ENCODE measurements at places on chromosomes 5 and 9.

GRCh38 chr5:119071561-119071995 is 691 bp downstream of the DMXL1 start:
- peak; percentile 7 for DNase-seq

DNA sequence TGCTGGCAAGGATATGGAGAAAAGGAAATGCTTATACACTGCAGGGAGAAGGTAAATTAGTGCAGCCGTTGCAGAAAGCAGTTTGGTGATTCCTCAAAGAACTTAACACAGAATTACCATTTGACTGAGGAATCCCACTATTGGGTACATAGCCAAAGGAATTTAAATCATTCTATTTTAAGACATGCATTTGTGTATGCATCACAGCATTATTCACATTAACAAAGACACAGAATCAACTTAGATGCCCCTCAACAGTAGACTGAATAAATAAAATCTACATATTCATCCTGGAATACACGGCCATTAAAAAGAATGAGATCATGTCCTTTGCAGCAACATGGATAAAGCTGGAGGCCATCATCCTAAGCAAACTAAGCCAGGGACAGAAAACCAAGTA is 510.1 kb upstream of the CDH9 start:
- peak; percentile 5 for DNase-seq

GRCh38 chr9:111161015-111161415 is 122.7 kb upstream of the LPAR1 start:
- DNase-seq, result peak; percentile 82

DNA sequence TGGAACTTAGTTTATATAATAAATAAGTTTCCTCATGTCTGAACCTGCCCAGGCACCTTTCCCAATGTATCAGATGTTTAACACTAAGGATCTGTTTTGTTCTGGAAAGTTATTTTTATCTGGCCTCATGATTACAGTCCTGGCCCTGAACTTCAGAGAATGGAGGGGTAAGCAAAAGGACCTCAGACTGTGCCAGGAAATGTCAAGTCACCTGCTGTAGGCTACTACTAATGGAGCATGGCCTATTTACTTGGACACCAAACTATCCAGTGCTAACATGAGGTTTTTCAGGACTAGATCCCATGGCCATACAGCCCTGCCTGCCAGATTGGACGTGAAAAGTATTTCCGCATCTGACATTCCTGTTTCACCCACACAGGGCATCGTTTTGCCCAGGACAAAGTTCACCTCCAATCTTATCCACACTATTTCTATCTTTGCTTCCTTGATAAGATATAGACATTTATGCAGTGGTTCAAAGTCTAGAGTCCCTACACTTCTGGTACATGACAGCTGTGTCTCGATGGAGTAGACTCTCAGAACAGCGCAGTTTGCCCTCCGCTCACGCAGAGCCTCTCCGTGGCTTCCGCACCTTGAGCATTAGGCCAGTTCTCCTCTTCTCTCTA is at the start of gene BTNL8:
TSS of gene BTNL8 (plus strand) at position 539 of the 626 bp plus-strand sequence. CDS start 152 bp downstream, outside the sequence.
- no peak for DNase-seq

DNA sequence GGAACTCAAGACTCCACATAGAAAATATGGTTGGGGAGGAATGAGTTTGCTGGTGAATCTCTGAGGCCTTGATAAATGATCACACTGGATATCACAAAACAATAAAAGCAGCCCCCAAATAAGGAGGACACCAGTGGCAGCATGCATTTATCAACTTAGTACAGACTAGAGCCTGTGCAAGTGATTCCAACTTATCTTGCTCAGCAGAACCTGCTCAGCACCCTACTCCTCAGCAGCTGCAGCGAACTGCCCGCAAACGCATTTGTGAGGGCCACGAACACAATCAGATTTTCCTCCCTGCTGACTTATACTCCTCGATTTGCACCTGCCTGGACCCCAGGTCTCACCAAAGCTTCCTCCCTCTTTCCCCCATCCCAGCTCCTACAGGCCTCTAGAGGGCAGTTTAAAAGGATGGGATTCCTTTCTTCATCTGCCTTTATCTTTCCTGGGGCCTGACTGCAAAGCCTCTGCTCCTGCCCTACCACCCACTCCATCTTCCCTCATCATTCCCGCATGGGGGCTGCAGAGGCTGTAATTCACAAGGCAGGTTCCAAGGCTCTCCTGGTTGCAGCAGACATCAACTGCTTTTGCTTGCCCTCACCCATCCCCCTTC is 41.2 kb downstream of the ANKS6 start:
- no peak for DNase-seq

DNA sequence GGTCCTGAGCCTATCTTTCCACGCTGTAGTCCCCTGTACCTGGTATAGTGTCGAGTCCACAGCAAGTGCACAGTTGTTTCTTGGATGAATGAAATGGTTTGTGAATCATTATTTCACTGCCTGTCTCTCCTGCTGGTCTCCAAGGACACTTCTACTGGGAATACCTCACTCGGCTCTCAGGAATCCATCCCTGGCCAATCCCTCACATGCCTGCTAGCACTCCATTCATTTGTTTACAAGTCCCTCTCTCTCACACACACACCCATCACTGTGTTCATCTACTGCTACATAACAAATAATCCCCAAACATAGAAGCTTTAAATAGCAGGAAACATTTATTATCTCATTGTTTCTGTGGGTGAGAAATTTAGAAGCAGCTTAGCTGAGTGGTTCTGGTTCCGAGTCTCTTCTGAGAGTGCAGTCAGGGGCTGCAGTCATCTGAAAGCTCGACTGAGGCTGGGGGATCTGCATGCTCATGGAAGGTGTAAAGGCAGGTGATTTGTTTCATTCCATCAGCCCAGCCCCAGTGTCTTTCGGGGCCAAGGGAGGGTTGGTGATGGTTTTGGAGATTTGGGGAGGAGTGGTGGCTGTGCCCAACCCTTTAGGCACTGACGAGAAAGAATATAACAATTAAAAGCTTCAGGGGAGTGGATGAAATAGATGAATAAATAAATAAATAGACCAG is 132.7 kb upstream of the IER5L start:
- no peak for DNase-seq

GRCh38 chr9:33125871-33126823 is 41.0 kb downstream of the B4GALT1 start:
- DNase-seq, result peak; percentile 40

DNA sequence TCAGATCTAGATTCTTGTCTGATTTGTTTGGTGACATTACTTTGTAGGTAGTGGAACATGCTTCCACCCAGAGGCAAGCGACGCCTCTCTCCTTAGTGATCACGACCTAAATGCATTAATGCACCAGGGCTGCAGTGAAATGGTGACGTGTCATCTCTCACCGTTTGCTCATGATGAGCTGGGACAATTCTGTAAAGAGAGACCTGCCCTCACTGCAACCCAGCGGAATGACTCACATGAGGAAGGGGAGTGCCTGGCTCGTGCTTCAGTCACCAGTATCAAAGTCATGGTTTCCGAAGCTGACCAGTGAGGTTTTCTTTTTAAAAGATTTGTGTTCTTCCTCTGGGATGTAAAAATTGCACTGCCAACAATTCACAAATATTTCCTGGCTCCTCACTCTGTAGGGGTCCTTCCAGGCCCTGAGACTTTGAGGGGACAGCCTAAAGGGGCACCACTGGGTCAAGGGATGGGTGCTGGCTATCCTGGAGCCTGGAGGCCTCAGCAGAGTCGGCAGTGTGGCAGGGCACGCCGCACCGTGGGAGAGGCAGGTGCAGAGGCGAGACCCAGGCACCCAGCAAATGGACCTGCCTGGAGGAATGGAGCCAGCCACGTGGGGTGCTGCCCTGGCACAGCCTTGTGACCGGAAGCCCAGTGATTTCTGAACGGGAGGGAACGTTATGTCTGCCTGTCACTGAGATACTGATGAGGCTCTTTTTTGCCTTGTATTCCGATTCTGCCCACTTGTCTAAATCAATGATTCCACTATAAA is 17.3 kb downstream of the QSOX2 start:
- DNase-seq, result peak; percentile 84

- no peak for DNase-seq
Measured at GRCh38 chr5:145068721-145069120, 766.4 kb downstream of the PRELID2 start.

- peak; percentile 49 for DNase-seq
Measured at GRCh38 chr5:93915142-93915553, 173.7 kb upstream of the POU5F2 start.

GRCh38 chr5:42756606-42757601 is at the start of gene CCDC152:
Gene CCDC152 (plus strand): TSS chr5:42756818. CDS start chr5:42759122, 2,304 bp downstream.
- peak; percentile 71 for DNase-seq

GRCh38 chr9:106286249-106286648 is 576.7 kb upstream of the ZNF462 start:
- DNase-seq, result peak; percentile 52

- DNase-seq, result no peak
Measured at GRCh38 chr9:76605321-76605900, 146.4 kb downstream of the GCNT1 start.

DNA sequence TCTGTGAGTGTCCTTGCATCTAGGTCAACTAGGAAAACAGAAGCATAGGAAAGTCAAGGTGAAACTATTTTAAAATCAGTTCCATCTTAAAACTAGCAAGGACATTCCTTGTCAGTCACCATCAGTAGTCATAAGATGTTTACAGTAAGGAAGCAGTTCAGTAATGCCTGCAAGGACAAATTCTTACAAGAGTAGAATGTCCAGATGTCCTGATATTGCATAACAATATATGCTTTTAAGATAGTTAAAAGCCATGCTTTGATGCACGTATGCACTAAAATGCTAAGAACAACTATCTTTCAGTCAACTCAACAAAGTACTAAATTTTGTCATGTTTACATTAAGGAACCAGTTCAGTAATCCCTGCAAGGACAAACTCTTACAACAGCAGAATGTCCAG is 11.3 kb upstream of the SVEP1 start:
- no peak for DNase-seq

DNA sequence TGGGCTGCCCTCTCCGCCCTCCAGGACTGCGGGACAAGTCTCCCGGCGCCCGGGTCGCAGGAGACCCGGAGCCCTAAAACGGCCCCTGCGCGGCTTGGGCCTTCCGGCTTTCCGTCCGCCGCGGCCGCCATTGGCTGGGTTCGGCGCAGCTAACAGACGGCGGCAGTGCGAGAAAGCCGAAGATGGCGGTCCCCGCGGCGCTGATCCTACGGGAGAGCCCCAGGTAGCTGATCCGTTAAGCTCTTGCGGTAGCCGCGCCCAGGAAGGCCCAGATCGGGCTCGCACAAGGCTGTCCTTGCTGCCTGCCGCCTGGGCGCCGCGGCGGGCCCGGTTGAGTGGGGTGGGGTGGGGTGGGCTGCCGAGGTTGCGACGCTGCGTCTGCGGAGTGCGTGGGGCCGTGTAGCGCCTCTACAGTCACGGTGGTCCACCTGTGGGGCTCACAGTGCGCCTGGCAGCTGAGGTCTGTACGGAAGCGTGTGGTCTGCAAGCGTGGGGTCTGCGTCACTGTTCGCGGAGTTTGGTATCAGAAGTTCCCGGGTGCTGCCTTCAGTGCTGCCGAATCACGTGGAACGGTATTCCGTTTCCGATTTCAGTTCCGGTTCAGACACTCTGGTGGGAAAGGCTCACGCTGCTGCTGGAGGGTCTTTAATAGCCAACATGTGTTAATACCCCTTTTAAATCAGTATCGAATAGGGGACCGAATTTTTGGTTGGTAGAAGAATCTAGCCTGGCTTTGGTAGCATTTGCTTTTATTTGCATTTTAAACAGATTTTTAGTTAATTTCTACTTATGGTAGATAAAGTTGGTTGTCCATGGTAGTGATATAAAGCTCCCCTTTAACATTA is at the start of gene COMMD10:
TSS of gene COMMD10 (plus strand) at position 155 of the 845 bp plus-strand sequence.
- DNase-seq, result peak; percentile 84

- DNase-seq, result no peak
Measured at GRCh38 chr9:18666986-18667772, 193.2 kb downstream of the ADAMTSL1 start.

DNA sequence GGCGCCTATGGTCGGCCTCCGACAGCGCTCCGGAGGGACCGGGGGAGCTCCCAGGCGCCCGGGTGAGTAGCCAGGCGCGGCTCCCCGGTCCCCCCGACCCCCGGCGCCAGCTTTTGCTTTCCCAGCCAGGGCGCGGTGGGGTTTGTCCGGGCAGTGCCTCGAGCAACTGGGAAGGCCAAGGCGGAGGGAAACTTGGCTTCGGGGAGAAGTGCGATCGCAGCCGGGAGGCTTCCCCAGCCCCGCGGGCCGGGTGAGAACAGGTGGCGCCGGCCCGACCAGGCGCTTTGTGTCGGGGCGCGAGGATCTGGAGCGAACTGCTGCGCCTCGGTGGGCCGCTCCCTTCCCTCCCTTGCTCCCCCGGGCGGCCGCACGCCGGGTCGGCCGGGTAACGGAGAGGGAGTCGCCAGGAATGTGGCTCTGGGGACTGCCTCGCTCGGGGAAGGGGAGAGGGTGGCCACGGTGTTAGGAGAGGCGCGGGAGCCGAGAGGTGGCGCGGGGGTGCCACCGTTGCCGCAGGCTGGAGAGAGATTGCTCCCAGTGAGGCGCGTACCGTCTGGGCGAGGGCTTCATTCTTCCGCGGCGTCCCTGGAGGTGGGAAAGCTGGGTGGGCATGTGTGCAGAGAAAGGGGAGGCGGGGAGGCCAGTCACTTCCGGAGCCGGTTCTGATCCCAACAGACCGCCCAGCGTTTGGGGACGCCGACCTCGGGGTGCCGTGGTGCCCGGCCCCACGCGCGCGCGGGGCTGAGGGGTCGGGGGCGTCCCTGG is 561 bp downstream of the DAPK1 start:
- DNase-seq, result peak; percentile 35

DNA sequence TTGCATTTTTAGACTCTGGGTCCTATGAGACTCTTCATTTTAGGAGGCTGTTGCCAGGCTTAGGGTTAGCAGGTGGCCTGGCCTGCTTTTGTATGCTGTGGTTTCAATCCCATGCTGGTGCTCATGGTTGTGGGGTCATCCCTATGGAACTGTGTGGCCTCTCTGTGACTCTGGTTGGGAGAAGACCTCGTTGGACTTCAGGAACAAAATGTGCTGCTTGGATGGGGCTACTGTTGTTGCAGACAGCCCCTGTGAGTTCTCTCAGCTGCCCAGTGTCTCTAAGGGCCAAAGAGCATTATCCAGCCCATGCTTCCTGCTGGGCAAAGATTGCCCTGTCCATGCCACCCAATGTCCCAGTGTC is 169.5 kb upstream of the S1PR3 start:
- no peak for DNase-seq

DNA sequence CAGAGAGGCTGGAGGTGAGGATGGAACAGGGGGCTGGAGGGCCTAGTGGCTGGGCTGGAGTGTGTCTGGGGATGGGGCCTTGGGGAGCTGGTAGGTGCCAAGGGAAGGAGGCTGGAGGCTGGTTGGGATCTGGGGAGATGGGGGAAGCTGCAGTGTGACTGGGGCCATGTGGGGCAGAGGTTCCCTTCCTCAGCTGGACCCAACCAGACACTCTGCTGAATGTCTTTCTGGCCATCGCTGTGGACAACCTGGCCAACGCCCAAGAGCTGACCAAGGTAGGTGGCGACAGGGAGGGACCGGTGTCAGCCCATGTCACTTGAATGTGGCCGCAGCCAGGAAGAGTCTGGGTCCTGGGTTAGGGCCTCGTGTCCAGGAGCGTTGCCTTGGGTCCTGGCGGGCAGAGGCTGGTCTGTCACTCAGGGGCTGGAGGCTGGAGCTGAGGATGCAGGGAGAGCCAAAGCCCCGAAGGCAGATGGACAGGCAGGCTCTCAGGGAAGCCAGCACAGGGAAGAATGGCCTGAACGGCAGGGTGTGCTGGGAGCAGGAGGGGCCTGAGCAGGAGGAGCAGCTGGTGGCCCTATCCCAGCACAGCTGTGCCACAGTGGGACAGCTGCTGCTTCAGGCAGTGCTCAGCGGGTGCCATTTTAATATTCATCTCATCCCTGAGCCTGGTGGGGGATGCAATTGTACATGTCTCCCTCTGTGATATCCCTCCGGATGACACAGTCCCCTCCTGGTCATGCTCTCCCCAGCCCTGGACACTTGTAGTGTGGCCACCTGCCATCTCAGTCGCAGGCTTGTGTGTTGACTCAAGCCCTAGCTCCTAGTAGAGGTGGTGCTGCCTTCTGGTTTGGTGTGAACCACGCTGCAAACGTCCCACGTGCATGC is 132.5 kb downstream of the CACNA1B start:
- DNase-seq, result no peak

All from fibroblast of skin of right biceps (primary cell).